Mesendoderm (in vitro differentiated cells): ENCODE measurements at places on chromosomes 5 and 9.

GRCh38 chr5:150616024-150616470 lies 24.4 kb upstream of the SYNPO start:
- no peaks in the 10 kb centered on the region for H3K27me3 ChIP-seq
- peaks cover 7% of the 10 kb centered on the region for H3K4me1 ChIP-seq
- H3K36me3 ChIP-seq: no peaks in the 10 kb centered on the region
- no peak overlapping the region for H3K4me3 ChIP-seq

GRCh38 chr9:96442491-96442890 lies 7.5 kb upstream of the HABP4 start:
- H3K27ac ChIP-seq: no peak overlapping the region
- no peak for DNase-seq
- H3K36me3 ChIP-seq: no peaks in the 10 kb centered on the region

- H3K36me3 ChIP-seq: no peaks in the 10 kb centered on the region
- no peak overlapping the region for H3K27ac ChIP-seq
- no peaks in the 10 kb centered on the region for H3K4me1 ChIP-seq
- H3K27me3 ChIP-seq: no peaks in the 10 kb centered on the region
- H3K4me3 ChIP-seq: no peak overlapping the region
- no peak for DNase-seq
Measured at GRCh38 chr5:67875601-67876000, 340.0 kb upstream of the PIK3R1 start.

DNA sequence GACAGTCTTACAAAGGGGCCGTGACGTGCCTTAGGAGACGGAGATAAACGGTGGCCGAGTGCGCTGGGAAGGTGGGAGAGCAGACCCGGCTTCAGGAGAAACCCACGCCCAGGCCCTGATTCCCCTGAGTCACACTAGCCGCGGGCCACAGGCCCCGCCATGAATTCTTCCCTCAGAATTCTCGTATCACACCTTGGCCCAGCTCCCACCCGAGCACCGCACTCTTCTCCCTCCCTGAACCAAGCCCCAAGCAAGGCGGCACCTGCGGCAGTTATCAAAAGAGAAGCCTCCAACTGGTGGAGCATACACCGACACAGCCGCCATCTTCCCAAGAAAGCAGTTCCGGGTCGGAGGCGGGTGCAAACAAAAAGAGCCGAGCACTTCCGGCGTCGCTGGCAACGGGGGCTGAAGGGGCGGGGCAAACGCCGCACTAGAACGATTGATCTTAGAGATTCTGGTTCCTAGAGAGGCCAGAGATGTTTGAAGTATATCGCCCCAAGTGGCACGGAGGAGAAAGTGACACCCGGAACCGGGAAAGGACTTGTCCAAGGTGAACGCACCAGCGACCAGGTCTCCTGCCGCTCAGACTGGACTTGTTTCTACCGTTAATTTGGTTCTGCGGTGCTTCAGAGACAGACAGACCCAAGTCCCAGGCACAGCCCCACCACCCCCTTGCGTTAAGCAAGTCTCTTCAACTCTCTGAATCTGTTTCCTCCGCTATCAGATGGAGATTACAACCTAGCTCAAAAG lies at the start of gene PSMB7:
PSMB7 (minus strand) TSS at position 341 of the 750 bp plus-strand sequence; CDS start at position 324, 17 bp downstream.
- peaks cover 5% of the 10 kb centered on the region for H3K36me3 ChIP-seq
- H3K27ac ChIP-seq: no peak within 1 kb of the TSS
- peak; percentile 98 for DNase-seq

GRCh38 chr5:52856564-52856963 lies 68.8 kb downstream of the ITGA1 start:
- H3K36me3 ChIP-seq: no peaks in the 10 kb centered on the region
- H3K4me3 ChIP-seq: no peak overlapping the region
- peaks cover 3% of the 10 kb centered on the region for H3K4me1 ChIP-seq

- no peaks in the 10 kb centered on the region for H3K27me3 ChIP-seq
- H3K4me1 ChIP-seq: peaks cover 3% of the 10 kb centered on the region
- H3K4me3 ChIP-seq: no peak overlapping the region
- DNase-seq: no peak
Measured at GRCh38 chr9:135956802-135957174, 4.4 kb downstream of the UBAC1 start.

- H3K36me3 ChIP-seq: no peaks in the 10 kb centered on the region
- H3K27ac ChIP-seq: no peak overlapping the region
- DNase-seq: no peak
- no peak overlapping the region for H3K4me3 ChIP-seq
- no peaks in the 10 kb centered on the region for H3K4me1 ChIP-seq
- no peaks in the 10 kb centered on the region for H3K27me3 ChIP-seq
Measured at GRCh38 chr9:133799716-133800115, 61.6 kb upstream of the SARDH start.

GRCh38 chr9:1747417-1747967 lies 267.7 kb upstream of the SMARCA2 start:
- DNase-seq: no peak
- no peaks in the 10 kb centered on the region for H3K4me1 ChIP-seq
- no peak overlapping the region for H3K27ac ChIP-seq
- no peak overlapping the region for H3K4me3 ChIP-seq
- H3K27me3 ChIP-seq: no peaks in the 10 kb centered on the region
- no peaks in the 10 kb centered on the region for H3K36me3 ChIP-seq

- no peaks in the 10 kb centered on the region for H3K4me1 ChIP-seq
- no peak for DNase-seq
- no peaks in the 10 kb centered on the region for H3K27me3 ChIP-seq
- H3K27ac ChIP-seq: no peak overlapping the region
- no peak overlapping the region for H3K4me3 ChIP-seq
Measured at GRCh38 chr5:169341556-169341955, 40.6 kb upstream of the SLIT3 start.

- H3K36me3 ChIP-seq: no peaks in the 10 kb centered on the region
- H3K4me3 ChIP-seq: no peak overlapping the region
- no peak overlapping the region for H3K27ac ChIP-seq
- DNase-seq: no peak
- no peaks in the 10 kb centered on the region for H3K27me3 ChIP-seq
- H3K4me1 ChIP-seq: no peaks in the 10 kb centered on the region
Measured at GRCh38 chr9:136021171-136021871, 60.1 kb upstream of the UBAC1 start.

- no peaks in the 10 kb centered on the region for H3K27me3 ChIP-seq
- no peak overlapping the region for H3K4me3 ChIP-seq
- H3K4me1 ChIP-seq: no peaks in the 10 kb centered on the region
- H3K36me3 ChIP-seq: no peaks in the 10 kb centered on the region
Measured at GRCh38 chr5:14959399-14960119, 88.0 kb upstream of the ANKH start.

DNA sequence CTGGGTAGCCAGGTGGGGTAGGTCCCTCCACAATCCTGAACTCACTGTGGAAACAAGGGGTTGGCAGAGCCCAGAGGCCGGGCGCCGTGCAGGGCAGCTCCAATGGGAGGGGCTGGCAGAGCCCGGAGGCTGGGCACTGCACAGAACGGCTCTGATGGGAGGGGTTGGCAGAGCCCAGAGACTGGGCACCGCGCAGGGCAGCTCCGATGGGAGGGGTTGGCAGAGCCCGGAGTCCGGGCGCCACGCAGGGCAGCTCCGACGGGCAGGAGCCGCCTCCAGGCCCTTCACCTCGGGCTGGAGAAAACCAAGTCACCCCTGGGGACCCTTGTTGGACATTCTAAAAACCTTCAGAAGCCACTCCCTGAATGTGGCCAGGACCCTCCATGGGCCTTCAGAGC lies 9.3 kb downstream of the NACC2 start:
- H3K36me3 ChIP-seq: no peaks in the 10 kb centered on the region
- no peaks in the 10 kb centered on the region for H3K27me3 ChIP-seq
- no peaks in the 10 kb centered on the region for H3K4me1 ChIP-seq
- H3K27ac ChIP-seq: no peak overlapping the region
- H3K4me3 ChIP-seq: no peak overlapping the region

- H3K27ac ChIP-seq: no peak overlapping the region
- no peak overlapping the region for H3K4me3 ChIP-seq
- peaks cover 3% of the 10 kb centered on the region for H3K27me3 ChIP-seq
- no peak for DNase-seq
Measured at GRCh38 chr9:34456151-34456550, 2.2 kb downstream of the FAM219A start.

GRCh38 chr5:159216454-159216853 lies 7.1 kb upstream of the RNF145 start:
- no peak for DNase-seq
- H3K27me3 ChIP-seq: no peaks in the 10 kb centered on the region
- no peak overlapping the region for H3K4me3 ChIP-seq
- no peak overlapping the region for H3K27ac ChIP-seq
- H3K36me3 ChIP-seq: no peaks in the 10 kb centered on the region
- no peaks in the 10 kb centered on the region for H3K4me1 ChIP-seq

DNA sequence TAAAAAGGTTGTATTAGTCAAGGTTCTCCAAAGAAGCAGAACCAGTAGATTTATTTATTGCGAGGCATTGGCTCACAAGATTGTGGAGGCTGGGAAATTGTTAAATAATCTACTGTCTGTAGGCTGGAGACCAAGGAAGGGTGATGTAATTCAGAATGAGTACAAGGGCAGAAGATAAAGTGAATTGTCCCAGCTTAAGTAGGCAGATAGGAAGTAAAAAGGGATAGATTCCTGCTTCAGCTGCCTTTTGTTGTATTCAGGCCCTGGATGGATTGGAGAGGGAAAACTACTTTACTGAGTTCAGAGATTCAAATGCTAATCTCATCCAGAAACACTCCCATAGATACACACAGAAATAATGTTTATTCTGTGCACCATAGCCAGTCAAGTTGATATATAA lies 301.1 kb downstream of the CYLC2 start:
- no peaks in the 10 kb centered on the region for H3K27me3 ChIP-seq
- H3K4me1 ChIP-seq: no peaks in the 10 kb centered on the region
- no peaks in the 10 kb centered on the region for H3K36me3 ChIP-seq

GRCh38 chr5:177410575-177410974 lies 1.2 kb upstream of the F12 start:
- H3K27me3 ChIP-seq: no peaks in the 10 kb centered on the region
- DNase-seq: no peak
- H3K4me1 ChIP-seq: no peaks in the 10 kb centered on the region
- no peak overlapping the region for H3K27ac ChIP-seq

GRCh38 chr5:107616213-107616612 lies 54.5 kb downstream of the EFNA5 start:
- no peak overlapping the region for H3K27ac ChIP-seq
- H3K36me3 ChIP-seq: no peaks in the 10 kb centered on the region
- DNase-seq: no peak
- no peaks in the 10 kb centered on the region for H3K27me3 ChIP-seq
